ENCODE measurements at places on chromosomes 7 and 10.
A peak's percentile ranks its signal among the peaks of the same experiment; 100 is the strongest.

GRCh38 chr7:40315277-40315676, 180.5 kb downstream of the SUGCT start:
- no peak for DNase-seq

DNA sequence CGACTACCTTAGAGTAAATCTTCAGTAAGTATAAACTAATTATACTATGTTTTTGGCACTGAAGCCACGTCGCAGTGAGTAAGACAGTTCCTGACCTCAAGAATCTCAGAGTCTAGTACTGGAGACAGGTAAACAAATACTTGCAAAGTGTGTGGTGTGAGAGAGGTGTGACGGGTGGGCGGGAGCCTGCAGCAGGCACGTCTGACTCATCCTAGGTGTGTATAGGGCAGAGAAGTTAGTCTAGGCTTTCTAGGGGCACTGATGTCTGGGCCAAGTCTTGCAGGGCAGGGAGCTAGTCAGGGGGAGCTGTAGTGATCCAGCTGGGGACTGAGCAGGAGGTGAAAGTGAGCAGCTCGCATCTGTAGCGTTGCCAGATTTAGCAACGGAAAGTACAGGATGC, 35.9 kb upstream of the SFTPD start:
- DNase-seq = no peak

GRCh38 chr7:107982042-107982840, 20.7 kb downstream of the LAMB1 start:
- no peak for DNase-seq

DNA sequence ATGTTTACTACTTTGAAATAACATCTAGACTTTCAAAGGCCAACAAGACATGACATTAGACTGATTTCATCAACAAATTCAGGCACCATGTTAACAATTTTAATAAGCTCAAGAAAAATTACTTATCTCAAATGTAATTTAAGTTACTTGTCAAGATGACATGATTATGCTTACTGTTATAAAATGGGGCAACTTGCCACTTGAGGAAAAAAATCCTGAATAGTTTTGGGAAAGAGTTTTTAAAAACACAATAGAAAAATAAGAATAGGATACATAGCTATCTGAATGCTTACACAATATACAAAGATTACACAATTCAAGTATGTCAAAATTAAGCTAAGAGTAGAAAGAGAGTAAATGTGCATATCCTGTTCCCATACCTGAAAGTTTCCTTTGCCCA, 85.4 kb downstream of the RNF32 start:
- no peak for DNase-seq

- peak; percentile 82 for DNase-seq
These were observed 256.6 kb upstream of the GLI3 start for GRCh38 chr7:42493436-42494198.

DNA sequence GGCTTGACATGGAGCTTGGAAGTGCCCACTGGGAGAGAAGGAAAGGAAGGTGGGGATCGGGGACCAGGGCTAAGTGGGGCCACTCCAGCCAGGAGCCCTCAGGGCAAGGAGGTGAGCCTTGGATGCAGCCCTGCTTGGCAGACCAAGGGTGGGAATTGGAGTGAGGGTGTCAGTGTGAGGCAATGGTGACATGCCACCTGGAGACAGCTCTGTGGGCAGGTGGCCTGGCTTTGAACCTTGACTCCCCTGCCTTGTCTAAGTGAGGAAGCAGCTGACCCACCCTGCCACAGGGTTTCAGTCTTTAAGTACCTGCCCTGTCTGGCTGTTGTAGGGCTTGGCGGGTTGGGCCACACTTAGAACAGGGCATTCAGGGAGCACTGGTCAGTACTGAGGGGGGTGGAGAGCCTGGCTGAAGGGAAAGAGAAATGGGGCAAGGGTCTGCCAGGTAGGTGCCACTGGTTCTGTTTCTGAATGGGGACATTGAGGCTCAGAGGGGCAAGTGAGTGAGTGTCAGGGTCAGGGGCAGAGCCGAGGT, 4.8 kb downstream of the RAMP3 start:
- DNase-seq = no peak

- no peak for DNase-seq
These were observed 39.2 kb downstream of the EEPD1 start for GRCh38 chr7:36192053-36192824.

DNA sequence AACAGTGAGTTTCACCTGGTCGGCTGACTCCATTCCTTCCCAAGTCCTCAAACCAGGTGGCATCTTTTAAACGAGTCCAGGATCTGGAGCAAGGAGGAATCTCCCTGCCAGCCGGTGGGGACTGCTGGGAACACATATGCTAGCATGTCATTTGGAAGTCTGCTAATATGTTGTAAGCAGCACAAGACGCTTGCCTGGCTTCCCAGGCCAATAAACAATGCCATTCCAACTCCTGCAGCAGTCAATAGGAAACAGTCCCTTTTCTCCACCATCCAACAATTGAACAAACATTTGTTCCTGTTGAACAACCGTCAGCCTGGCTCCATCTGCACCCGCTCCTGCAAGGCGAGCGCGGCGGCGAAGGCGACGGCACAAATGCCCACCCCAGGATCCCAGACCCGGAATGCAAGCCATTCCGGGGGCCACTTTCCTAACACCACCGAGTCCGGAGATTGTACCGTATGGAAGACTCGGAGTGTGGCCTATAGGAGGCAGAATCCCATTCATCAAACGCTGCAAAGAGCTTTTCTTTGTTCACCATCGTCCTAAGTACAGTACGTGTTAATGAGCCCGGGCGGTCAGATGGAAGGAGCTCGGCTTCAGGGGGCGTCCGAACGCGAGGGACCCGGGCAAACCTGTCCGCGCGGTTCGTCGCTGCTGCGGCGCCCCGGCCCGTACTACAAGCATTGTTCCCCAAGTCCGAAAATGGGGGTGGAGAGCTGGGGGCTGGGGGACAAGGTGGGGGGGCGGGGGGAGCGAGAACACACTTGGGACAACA, 1.6 kb downstream of the FAM53B start:
- peak; percentile 75 for DNase-seq

- DNase-seq = no peak
These were observed 417.1 kb upstream of the KLF6 start for GRCh38 chr10:4201866-4202825.

GRCh38 chr7:74476626-74477025, 22.9 kb downstream of the GTF2IRD1 start:
- DNase-seq = no peak

- DNase-seq = no peak
These were observed 7.7 kb upstream of the GSTO1 start for GRCh38 chr10:104246976-104247375.

DNA sequence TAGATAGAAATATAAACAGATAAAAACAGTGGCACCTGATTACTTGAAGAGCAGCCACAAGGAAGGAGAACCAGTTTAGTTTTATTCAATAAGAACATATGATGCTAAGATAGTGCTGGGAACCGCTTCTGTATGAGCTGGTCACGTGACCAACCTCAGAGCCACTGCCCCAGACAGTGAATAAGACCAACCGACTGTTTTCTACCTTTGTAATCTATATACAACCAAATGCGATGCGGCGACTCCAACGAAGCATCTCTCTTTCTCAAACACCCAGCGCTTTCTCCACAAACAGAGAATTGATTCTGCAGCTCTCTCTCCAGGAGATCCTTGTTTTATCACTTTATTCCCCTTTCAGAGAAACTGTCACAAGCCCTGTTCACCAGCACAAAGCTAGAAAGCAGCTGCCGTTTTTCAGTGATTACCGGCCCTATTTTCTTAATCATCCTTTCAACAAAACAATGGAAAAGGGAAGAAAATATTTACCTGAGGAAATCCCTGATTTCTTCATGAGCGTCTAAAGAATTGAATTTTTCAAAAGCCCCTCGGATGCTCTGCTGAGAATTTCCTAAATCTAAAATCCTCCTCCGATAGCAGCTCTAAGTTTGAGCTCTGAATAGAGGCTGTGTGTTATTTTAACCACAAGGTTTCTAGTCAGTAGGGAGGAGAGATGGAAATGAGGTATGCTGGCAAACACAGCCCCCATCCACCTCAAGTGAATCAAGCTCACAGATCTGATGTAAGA, 55.7 kb upstream of the JCAD start:
- DNase-seq = peak; percentile 78

GRCh38 chr10:28327491-28327880, 24.6 kb upstream of the MPP7 start:
- DNase-seq = no peak

- DNase-seq = no peak
These were observed 12.3 kb downstream of the ESYT2 start for GRCh38 chr7:158816995-158817394.

DNA sequence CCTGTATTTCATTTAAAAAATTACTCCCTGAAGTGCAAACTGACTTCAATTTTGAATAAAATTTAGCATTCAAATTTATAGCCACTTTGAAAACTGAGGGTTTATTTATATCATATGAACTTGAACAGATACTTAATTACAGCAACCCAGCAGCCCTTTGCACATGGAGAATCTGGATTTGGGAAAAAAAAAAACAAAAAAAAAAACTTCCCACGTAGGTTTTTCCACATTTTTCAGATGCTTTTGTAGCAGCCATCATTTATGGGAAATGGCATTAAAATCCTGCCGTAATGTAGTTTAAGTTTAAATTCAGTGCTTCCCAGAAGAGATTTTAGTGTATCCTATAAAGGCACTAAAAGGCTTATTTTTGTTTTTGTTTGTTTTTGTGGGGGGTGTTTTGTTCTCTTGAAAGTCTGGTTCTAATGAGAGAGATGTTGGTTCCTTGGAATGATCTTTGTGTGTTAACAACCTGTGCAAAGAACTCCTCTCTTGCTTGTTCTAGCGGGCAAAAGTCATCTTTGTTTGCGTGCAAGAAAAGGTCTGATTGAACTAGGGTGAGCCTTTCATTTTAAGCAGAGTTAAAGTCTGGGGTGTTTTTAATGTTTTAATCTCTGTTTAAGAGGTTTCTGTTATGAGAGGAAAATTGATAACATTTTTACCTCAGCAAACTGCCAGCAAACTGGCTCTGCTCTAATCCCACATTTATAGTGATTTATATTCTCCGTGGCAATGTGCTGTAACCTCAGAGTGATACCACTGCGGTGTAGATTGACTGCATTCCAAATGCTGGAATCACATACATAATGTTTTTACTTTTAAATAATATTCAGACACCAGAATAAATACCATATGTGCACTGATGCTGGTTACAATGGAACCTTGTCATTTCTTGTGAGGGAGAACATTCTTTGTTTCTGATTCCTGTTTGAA, 105.5 kb downstream of the WNT2 start:
- DNase-seq = no peak

DNA sequence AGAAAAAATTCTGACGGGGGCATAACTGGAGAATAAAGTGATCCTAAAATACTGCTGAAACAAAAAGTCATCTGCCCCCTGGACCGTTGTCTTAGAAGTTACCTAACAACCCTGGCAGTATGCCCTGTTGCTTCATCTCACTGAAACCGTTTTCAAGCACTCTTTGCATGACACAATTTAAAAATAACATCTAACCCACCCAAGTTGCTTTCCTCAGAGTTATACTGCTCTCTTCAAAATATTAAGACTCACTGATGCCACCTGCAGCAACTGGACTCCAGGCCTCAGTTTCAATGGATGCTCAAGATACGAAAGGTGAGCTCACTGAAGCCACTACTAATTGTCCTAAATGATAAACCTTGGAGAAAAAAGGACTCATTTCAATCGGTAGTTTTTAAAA, 57.4 kb downstream of the CDK6 start:
- DNase-seq = no peak

- no peak for DNase-seq
These were observed 2.1 kb downstream of the SYNPO2L start for GRCh38 chr10:73653701-73654100.

DNA sequence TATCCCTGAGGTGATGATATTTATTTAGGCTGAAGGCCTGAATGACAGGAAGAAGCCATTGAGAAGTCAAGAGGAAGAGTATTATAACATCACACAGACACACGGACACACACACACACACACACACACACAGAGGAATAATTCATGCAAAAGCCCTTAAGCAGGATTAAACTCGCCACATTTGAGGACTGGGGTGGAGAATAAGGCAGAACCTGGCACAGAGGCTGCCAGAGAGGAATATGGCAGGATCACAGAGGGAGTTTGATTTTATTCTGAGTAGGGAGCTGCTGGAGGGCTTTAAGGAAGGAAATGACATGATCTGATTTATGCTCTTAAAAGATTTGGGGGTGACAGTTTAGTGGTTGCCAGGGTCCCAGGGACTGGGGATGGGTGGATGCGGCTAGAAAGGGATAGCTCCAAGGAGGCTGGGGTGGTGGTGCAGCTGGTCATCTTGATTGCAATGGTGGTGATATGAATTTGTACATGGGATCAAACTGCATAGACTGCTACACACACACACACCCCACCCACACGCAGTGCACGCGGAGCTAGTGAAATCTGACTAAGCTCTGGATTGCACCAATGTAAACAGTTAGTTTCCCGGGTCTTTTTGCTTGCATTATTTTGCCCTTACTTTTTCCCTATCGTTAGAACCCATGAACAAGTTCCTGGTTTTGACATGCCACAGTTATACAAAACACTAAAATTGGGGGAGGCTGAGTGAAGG, 11.2 kb downstream of the SMURF1 start:
- no peak for DNase-seq

- DNase-seq = no peak
These were observed 211.1 kb downstream of the GALNT17 start for GRCh38 chr7:71343039-71343438.

GRCh38 chr7:128934361-128935341, 3.1 kb upstream of the IRF5 start:
- no peak for DNase-seq

GRCh38 chr7:102875700-102876295, 37.0 kb upstream of the LRRC17 start:
- DNase-seq = no peak

GRCh38 chr7:27947586-27948278, 207.8 kb downstream of the TAX1BP1 start:
- DNase-seq = no peak

GRCh38 chr10:80081801-80082750, 3.6 kb downstream of the TMEM254 start:
- DNase-seq = no peak

- DNase-seq = no peak
These were observed 624.7 kb downstream of the TNS3 start for GRCh38 chr7:46957195-46957594.

GRCh38 chr10:102935505-102935904, 17.4 kb downstream of the CNNM2 start:
- no peak for DNase-seq

DNA sequence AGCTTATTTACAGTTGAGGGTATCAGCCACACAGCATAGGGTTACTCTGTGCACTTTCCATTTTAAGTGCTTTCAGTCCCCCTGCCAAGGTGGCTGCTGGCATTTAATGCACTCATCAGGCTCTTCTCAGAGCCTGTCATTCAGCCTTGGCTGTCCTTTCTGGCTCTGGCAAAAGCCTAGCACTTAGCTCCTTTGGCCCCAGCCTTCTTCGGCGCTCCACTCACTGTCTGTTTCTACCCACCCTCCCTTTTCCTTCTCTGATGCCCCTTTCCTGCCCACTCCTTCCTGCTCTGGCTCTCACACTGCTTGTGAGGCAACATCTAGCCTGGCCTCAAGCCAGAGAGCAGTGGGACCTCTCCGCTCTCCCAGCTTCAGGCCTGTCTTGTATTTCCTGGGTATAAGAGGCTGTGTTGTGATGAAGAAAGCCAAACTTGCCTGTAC, 60.2 kb downstream of the WIPF3 start:
- DNase-seq = no peak

- no peak for DNase-seq
These were observed 18.2 kb upstream of the TSPAN33 start for GRCh38 chr7:129126314-129126713.

- no peak for DNase-seq
These were observed 83.7 kb downstream of the TRIM24 start for GRCh38 chr7:138543739-138544138.
